ENCODE measurements at places on chromosomes 12 and 14. TPM values are rescaled to one million over a fixed set of nuclear protein-coding genes. Genes with fewer than 3 reads are reported as not detected.
A peak's percentile ranks its signal among the peaks of the same experiment; 100 is the strongest.

GRCh38 chr14:91354221-91354916 is 63.3 kb downstream of the CCDC88C start:
- DNase-seq = no peak

DNA sequence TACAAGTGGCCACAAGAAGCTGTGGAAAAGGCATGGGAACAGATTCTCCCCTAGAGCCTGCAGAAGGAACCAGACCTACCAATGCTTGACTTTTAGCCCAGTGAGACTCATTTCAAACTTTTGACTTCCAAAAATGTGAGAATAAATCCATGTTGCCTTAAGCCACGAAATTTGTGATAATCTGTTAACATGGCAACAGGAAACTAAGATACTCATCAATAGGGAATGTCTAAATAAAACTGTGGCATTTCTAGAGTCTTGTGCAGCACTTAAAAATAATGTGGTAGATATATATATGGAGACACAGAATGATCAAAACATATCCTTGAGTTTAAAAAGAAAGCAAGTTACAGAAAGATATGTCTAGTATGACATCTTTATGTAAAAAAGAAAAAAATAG is 12.0 kb downstream of the HECTD4 start:
- DNase-seq = peak; percentile 45

The NUAK1 gene
- total RNA-seq = 27.1 TPM

GRCh38 chr12:32821710-32822109 is 66.0 kb upstream of the YARS2 start:
- DNase-seq = no peak

GRCh38 chr14:50762931-50763300 is 68.0 kb downstream of the NIN start:
- no peak for DNase-seq

The FAIM2 gene
- 1.1 TPM for total RNA-seq

DNA sequence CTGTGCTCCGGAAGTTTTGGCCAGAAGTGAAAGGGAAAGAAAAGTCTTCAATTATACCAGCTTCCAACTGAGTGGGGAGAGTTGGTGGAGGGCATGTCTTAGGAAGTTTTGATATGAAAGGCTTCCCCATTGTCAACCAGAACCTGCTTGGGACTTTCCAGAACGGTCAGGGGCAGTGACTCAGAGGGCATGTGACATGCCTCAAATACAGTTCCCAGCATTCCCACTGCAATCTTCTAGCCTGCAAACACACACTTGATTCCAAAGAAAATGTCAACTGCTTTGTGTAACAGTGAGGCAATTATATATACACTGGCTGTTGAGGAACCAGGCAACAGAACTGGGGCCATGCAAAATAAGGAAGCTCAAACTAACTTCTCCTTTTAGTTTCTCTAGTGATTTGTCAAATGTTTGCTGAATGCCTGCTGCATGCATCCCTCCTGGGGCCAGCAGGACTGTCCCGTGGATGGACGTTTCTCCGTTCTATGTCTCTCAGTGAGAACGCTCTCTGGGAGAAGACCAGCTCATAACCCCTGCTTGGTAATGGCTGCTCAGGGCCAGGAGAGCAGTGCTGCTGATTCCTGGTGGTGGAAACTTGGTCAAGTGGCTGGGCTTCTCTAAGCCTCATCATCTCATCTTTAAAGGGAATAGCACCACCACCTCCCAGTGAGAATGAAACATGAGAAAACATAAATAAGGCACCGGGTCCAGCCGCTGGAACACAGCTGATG is 18.3 kb downstream of the SLC25A47 start:
- peak; percentile 41 for DNase-seq

GRCh38 chr12:4220536-4221257 is 52.9 kb upstream of the CCND2 start:
- no peak for DNase-seq

DNA sequence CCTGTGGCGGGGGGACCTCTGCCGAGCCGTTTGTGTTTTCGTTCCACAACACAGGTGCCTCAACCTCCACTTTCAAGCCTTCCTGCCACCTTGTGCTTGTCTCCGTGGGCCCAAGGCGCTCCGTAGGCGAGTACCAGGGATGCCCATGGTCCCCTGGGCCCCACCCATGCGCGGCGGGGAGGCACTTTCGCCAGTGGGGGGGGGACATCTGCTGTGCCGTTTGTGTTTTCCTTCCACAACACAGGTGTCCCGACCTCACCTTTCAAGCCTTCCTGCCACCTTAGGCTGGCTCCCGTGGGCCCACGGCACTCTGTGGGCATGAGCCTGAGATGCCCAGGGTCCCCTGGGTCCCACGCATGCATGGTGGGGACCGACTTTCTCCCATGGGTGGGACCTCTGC is 335.9 kb downstream of the ALG10 start:
- no peak for DNase-seq
